ENCODE measurements at places on chromosomes 16 and 17. TPM values are rescaled to one million over a fixed set of nuclear protein-coding genes. Genes with fewer than 3 reads are reported as not detected.

DNA sequence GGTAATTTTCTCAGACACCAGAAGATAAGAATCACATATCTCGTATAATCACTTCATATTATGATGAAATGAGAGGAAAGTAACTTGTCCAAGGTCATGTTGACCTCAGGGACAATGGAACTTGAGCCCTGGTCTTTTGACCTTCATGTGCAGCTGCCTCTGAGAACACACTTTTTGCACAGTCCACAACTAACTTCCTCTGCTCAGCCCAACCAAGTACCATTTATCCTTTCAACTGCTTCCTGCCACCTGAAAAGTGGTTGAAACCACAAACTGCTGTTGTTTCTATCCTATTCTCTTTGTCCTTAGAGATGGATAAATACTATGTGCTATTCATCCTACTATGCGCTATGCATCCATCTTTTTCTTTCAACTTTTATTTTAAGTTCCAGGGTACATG lies 2.3 kb upstream of the CCL1 start:
- H3K4me3 ChIP-seq = no peak overlapping the region
- peaks cover 11% of the 10 kb centered on the region for H3K27me3 ChIP-seq
- H3K27ac ChIP-seq = no peak overlapping the region
- no peak for DNase-seq
- no peaks in the 10 kb centered on the region for H3K4me1 ChIP-seq

- no peaks in the 10 kb centered on the region for H3K4me1 ChIP-seq
- no peak for DNase-seq
These were observed 115.1 kb upstream of the ZKSCAN2 start for GRCh38 chr16:25372716-25373115.

Gene PRDM7
- total RNA-seq = not detected

DNA sequence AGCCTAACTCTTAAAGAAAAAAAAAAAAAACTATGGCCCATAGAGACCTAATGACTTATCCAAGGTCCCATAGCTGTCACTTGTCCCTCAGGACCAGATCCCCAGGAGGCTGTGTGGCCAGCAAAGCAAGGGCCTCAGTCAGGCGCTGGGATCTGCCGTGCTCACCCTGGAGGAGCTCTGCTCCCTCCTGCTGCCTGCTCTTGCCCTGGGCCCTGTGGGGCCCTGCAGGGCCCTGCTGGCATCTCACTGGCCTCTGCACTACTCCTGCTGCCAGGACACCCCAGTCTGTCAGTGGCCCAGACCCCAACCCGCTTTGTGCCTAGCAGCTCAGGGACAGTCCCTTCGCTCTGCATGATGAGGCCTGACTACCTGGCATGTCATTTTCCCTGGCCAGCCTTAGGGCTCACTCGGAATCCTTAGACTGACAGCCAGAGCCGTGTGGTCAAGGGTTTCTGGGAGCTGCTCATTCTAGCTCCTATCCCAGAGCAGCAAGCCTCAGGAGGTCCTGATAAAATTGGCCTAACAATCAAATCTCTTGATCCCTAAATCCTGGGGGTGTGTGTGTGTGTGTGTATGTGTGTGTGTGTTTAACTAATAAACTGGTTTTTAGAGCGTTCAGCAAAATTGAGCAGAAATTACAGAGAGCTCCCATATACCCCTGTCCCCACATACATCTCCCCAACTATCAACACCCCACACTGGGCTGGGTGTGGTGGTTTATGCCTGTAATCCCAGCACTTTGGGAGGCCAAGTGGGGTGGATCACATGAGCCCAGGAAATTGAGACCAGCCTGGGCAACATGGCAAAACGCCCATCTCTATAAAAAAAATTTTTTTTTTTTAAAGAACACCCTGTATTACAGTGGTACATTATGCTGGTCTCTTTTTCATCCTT lies 21.7 kb downstream of the KATNIP start:
- 0 out of 2 replicates have a peak, but pooled peaks cover 2% of the 10 kb centered on the region for H3K36me3 ChIP-seq
- H3K27me3 ChIP-seq = no peaks in the 10 kb centered on the region
- H3K4me3 ChIP-seq = no peak overlapping the region
- H3K4me1 ChIP-seq = peaks cover 16% of the 10 kb centered on the region
- DNase-seq = peak; percentile 41
- H3K27ac ChIP-seq = peak overlapping the region; percentile 53

GRCh38 chr16:87821376-87822107 lies 47.8 kb downstream of the SLC7A5 start:
- H3K4me3 ChIP-seq = peak overlapping the region; percentile 51
- H3K4me1 ChIP-seq = peaks cover 22% of the 10 kb centered on the region
- DNase-seq = peak; percentile 60
- no peaks in the 10 kb centered on the region for H3K36me3 ChIP-seq

- no peak overlapping the region for H3K4me3 ChIP-seq
- no peaks in the 10 kb centered on the region for H3K36me3 ChIP-seq
- no peaks in the 10 kb centered on the region for H3K4me1 ChIP-seq
- H3K27ac ChIP-seq = no peak overlapping the region
- H3K27me3 ChIP-seq = no peaks in the 10 kb centered on the region
These were observed 48.8 kb upstream of the CDH3 start for GRCh38 chr16:68596266-68596665.

DNA sequence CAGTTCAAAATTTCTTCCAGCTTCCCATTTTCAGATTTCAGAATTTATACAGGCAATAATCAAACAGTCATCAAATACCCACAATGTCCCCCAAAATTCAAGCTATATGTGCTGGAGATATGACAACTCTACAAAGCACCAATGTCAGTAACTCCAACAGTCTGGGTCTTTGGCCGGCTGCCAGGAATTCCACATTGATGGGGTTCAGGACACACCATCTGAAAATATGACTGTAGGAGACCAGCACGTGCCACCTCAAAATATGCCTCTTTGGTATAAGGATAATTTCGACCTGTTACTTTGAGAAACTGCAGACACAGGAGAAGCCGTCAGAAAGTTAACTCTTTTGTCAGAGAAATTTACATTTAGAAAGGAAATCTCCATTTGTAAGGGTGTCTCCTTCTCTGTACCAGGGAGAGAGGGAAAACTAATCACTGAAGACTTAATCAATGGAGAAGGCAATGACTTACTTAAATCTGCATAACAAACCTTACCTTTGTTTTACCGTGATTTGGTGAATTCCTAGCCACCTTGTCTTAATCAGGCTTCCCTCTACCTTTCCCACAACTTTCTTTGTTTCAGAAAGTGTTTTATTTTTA lies 594.3 kb upstream of the CDH5 start:
- no peaks in the 10 kb centered on the region for H3K36me3 ChIP-seq
- peaks cover 8% of the 10 kb centered on the region for H3K4me1 ChIP-seq
- no peak overlapping the region for H3K4me3 ChIP-seq
- no peak overlapping the region for H3K27ac ChIP-seq

Gene ZG16B
- not detected for total RNA-seq

- no peaks in the 10 kb centered on the region for H3K27me3 ChIP-seq
- DNase-seq = no peak
- no peaks in the 10 kb centered on the region for H3K4me1 ChIP-seq
- H3K36me3 ChIP-seq = no peaks in the 10 kb centered on the region
- H3K4me3 ChIP-seq = no peak overlapping the region
These were observed 28.8 kb downstream of the PRDM7 start for GRCh38 chr16:90048347-90048722.

Gene CCL17
- total RNA-seq = not detected

Gene HCRT
- not detected for total RNA-seq

Gene KRTAP16-1
- total RNA-seq = not detected

Gene TPPP3
- total RNA-seq = 34.6 TPM

Gene TEX14
- total RNA-seq = 3.4 TPM

Gene CSH2
- total RNA-seq = not detected

Measured in SJCRH30 (cell line).